ENCODE measurements at places on chromosomes 1 and 21.

- no peak for DNase-seq
Observed at GRCh38 chr1:9019896-9020295, 6.3 kb downstream of the SLC2A7 start.

- DNase-seq: no peak
Observed at GRCh38 chr21:31447505-31447904, 103.4 kb upstream of the TIAM1 start.

- DNase-seq: peak; percentile 2
Observed at GRCh38 chr1:47755101-47755990, 241.8 kb downstream of the TRABD2B start.

GRCh38 chr1:245143849-245144248, 10.9 kb upstream of the KIF26B start:
- no peak for DNase-seq

- no peak for DNase-seq
Observed at GRCh38 chr1:82161700-82162141, 361.0 kb downstream of the ADGRL2 start.

DNA sequence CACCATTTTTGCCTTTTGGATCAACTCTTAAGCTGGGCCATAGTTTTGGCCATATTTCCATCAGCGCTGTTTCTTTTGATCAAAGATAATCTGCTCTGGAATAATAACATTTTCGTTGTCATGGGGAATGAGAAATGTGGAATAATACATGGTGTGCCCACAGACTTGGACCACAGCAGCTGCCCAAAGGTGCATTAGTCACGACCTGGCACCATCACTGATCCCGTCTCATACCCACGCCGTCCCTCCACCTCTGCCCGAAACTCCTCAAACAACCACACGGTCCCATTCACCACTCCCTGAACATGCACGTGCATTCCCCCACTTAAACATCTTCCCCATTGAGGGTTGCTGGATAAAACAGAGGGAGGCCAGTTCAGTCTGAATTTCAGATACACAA, 76.9 kb downstream of the SLC66A1 start:
- DNase-seq: no peak

DNA sequence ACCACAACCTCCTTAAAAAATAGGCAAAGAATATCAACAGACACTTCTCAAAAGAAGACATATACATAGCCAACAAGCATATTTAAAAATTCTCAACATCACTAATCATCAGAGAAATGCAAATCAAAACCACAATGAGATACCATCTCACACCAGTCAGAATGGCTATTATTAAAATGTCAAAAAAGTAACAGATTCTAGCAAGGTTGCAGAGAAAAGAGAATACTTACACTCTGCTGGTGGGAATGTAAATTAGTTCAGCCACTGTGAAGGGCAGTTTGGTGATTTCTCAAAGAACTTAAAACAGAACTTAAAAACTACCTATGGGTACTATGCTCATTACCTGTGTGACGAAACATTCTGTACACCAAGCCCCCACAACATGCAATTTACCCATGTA, 20.7 kb downstream of the CD1B start:
- no peak for DNase-seq

GRCh38 chr1:156436141-156437036, 64.2 kb downstream of the MEF2D start:
- no peak for DNase-seq

GRCh38 chr1:231591466-231591865, 35.1 kb upstream of the DISC1 start:
- no peak for DNase-seq

GRCh38 chr1:109367626-109368025, 30.1 kb downstream of the SORT1 start:
- no peak for DNase-seq

GRCh38 chr1:57603696-57604095, 179.8 kb upstream of the DAB1 start:
- no peak for DNase-seq

DNA sequence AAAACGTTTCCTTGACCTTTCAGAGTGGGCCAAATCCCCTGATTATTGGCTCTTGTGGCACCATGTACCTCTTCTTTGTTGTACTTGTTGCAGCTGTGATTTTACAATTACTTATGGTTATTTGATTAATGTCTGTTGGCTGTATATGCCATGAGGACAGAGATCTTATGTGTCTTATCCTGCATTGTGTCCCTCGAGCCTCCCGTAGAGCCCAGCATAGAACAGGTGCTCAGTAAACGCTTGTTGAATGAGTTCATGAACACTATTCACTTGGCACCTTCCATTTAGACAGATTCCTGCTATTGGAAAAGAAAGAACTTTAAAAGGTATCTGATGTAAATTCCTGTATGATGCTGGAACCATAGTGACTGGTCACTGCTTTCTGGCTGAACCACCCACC, 48.4 kb downstream of the PGM1 start:
- no peak for DNase-seq

DNA sequence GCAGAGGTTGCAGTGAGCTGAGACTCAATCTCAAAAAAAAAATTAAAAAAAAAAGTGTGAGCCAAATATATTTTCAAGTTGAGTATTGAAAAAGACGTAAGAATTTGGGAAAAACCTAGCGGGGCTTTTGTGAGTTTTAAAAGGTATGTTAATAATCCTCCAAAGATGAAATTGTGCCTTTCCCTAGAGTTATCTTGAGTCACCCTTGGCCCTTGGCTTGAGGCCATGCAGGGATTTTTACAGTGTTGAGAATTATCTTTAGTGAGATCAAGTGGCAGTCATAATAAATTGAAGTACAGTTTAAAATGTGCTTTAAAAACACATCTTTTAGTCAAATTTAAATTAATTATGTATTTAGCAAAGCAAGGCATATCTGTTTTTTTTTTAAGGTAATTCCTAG, 32.7 kb downstream of the PPP2R5A start:
- no peak for DNase-seq

DNA sequence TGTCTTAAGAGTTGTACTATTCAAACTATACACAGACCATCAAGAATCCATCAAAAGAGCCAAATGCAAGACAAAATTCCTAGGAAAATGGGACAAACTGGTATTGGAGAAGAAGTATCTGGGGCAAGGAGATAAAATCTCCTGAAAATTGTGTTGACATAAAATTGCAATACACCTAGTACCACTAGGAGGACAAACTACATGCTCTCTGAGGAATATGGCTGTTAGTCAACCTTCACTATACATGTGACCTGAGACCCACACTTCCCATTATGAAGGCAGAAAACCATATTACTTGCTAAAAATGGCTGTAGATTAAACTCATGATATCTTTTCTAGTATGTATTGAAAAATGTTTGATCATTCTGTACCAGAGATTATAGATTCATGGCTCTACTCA, 30.0 kb downstream of the IRF2BP2 start:
- DNase-seq: no peak

DNA sequence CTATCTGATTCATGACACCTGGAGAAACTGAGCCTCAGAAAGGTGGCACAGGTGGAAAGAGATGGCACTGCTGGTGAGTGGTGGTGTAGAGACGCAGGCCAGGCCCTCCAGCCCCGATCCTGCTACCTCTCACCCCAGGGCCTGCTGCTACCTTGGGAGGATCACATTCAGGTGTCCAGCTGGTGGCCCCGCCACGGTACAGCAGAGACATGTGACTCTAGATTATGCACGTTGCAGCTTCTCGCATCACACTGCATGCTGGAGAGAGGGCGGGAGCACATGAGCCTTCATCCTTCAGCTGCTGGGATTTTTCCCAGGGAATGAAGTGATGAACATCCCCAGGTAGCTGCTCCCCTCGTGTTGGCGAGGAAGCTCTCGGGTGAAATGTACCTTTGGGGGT, 32.9 kb downstream of the KAZN start:
- no peak for DNase-seq

DNA sequence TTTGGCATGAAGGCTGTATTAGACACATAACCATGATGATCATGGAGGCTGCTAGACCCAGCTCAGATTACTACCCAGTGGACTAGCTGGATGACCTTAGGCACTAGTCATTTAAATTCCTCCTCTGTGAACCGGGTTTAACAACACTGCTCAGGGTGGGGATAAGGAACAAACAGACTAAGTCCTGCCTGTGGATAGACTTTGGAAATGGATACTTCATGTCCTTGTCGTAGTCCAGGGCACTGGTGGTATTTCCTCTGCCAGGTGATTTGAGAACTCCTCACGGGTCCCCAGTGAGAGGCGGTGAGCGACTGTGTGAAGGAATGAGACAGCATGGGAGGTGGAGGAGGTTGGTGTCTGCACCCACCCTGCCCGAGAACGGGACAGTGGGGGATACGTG, 72.9 kb upstream of the SELENON start:
- DNase-seq: no peak

GRCh38 chr1:228786361-228787129, 51.3 kb downstream of the RHOU start:
- DNase-seq: no peak

GRCh38 chr1:174837386-174837785, 162.4 kb upstream of the CACYBP start:
- no peak for DNase-seq

GRCh38 chr1:41502912-41503311, 18.4 kb upstream of the EDN2 start:
- no peak for DNase-seq

- DNase-seq: no peak
Observed at GRCh38 chr1:57421806-57422205, 2.1 kb downstream of the DAB1 start.

- no peak for DNase-seq
Observed at GRCh38 chr1:23122023-23122748, 46.5 kb downstream of the LUZP1 start.

GRCh38 chr1:48691429-48692001, 85.2 kb downstream of the BEND5 start:
- DNase-seq: no peak

GRCh38 chr1:200665861-200666260, 3.8 kb downstream of the DDX59 start:
- DNase-seq: no peak

GRCh38 chr1:204241050-204241449, 27.3 kb upstream of the GOLT1A start:
- no peak for DNase-seq

DNA sequence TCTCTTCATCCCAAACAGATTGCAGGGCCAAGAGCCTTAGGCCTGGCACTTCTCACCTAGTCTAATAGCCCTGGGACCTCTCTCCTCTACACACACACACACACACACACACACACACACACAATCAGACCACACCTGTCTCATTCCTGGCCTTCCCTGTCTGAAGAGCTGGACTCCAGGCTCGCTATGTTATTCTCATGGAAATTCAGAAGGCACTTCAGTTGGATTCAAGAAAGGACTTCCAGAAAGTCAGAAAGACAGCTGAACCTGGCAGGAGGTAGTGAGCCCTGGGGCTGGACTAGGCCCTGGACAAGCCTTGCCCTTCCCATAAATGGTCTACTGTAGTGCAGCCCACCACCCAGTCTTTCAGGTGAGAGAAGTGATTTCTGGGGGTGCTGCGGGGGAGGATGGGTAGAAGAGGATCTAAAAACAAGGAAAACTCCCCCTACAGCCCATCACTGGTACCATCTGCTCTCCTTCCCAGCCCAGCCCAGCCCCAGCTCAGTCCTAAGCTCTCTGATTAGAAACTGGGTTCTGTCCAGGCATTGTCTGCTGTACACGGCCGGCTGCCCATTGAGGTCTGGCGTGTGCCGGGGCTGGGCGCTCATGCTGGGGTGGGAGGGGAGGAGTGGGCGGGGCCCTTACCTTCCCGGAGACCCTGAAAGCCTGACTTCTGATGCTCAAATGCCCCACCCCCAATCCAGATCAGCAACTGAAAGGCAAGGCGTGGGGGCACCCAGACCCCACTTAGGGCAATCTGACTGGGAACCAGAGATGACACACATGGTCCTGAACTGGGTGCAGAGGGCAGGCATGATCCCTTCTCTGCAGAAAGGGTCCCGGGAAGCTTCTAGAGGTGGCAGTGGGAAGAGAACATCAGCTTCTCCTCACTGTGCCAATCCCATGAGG, 2.5 kb downstream of the KIF21B start:
- no peak for DNase-seq

DNA sequence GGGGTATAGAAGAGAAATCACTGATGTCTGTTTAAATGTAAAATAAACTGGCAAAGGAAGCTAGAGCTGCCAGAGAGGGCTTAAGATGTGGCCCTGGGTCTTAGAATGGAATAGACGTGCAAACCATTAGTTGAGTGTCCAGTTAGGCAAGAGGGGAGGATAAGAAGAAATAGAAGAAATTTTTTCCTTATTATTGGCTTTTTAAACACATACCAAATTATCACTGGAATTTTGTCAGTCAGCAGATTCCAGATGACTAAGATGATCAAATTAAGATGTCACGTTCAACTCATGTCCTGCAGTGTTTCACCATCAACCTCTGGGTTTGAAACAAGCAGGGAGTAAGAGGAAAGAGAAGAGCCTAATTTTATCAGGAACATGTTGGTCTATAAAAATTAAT, 71.6 kb upstream of the C1orf21 start:
- DNase-seq: no peak

DNA sequence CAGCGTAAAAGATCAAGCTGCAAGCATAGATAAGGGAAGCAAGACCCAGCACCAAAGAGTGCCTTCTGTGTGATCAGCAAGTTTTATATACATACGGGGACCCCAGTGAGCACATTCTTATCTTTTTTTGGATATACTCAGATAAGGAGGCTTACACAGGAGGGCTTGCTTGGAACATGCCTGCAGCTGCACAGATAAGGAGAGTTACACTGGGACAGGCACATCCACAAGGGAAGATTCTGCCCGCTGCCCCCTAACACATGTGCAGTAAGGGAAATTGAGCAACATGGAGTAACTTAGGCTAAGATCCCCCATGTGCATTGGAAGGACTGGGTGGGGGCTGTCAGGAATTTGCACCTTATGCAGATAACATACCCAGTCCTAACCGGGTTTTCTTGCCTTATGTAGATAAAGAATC, 1334.8 kb downstream of the MRPL39 start:
- DNase-seq: no peak

DNA sequence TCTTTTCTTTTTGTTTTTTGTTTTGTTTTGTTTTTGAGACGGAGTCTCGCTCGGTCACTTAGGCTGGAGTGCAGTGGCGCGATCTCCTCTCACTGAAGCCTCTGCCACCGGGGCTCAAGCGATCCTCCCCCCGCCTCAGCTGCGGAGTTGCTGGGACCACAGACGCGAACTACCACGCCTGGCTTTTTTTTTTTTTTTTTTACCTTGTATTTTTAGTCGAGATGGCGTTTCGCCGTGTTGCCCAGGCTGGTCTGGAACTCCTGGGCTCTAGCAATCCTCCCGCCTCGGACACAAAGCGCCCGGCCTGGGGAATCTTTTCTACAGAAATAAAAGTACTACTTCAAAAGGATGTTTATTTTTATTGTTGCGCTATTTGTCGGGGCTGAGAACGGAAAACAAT, 1.1 kb upstream of the SETDB1 start:
- DNase-seq: no peak

DNA sequence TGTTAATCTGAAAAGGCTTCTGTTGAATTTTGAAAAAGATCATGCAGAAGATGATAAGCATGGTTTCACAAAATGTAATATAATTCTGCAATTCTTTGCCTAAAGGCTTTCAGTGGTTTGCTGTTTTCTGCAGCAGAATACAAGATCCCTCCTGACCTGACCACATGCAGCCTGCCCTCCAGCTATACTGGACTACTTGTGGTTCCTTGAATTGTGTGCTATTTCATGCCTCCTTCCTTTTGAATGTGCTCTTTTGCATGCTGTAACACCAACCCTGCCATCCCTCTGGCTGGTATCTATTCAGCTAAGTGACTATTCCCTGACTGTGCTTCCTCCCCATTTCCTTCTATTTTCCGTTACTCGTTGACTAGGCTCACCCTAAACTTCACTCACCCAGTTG, 55.5 kb downstream of the CACNA1E start:
- DNase-seq: no peak
